ENCODE measurements at places on chromosomes 16 and 17.

- no peak for DNase-seq
Observed at GRCh38 chr17:43952724-43953666, 745 bp downstream of the PYY start.

- DNase-seq: no peak
Observed at GRCh38 chr17:81270279-81270678, 24.8 kb downstream of the SLC38A10 start.

DNA sequence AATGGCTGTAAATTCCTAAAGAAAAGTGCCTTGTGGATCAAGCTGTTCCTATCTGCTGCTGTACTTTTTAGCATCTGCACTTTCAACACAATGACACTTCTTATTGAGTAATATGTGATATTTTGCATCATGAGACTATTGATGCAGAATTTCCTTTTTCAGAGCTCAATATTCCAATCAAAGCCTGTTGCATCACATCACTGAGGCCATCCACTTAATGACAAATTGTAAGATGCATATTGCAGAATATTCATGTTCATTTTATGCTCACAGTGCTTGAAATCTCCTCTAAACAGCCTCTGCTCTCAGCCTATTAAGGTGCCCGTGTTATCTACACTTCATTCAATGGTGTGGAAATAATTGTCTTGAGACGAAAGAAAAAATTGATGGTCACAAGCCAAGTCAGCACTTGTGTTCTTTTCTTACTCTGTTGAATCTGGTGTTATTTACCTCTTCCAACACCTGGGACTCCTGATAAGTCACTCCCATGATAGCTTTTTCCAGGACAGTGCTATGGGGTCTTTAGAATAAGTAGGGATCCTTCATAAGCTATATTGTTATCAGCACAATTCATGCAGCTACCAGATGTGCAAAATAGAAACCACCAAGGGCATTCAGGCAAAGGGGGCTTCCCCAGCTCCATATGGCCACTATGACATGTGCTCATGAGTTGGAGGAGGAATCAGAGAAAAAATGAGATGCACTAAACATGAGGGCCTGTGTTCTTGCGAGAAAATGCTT is 9.3 kb upstream of the SKAP1 start:
- no peak for DNase-seq

DNA sequence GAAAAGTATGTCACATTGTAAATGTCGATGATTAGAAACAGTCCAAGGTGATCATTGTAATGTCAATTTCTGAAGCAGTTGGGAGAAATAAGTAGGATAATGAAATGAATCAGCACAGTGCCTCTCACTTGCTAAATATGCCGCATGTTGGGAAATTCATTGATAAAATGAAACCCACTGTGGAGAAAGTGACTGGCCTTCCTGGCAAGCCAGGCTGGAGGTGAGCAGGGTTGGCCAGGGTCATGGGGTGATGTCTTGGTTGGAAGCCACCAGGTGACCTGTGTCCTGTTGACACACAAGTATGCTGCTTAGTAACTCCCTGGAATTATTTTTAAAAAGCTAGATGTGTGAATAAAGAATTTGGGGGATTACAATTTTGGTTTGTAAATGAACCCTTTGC is 14.9 kb upstream of the WNT9B start:
- DNase-seq: no peak

DNA sequence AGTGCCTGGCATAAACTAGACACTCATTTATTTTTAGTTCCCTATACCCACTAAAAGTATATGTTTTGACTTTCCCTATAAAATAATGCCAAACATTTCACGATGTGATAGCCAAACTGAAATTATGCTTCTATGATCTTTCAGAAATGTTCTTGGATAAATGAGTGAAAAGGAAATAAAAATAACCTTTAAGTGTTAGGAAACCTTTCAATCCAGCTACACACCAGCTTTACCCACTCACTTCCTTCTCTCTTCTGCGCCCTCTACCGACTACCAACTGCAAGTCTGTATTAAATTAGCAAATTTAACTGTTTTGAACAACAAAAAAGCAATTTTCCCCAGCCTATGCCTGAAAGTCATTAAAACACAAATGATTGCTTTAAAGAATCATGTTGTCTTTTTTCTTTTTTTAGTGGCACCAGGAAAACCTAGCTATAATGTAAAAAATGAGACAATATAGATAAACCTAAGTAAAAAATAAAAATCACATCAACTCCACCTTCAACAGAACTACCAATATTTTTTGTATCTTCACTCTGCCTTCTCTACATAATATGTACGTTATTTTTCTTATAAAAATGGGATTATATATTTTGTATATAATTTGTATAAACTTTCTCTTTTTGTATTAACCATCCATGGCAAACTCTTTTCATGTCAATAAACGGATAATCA is 13.2 kb upstream of the TMEM100 start:
- DNase-seq: no peak

- no peak for DNase-seq
Observed at GRCh38 chr17:4782652-4783051, 3.5 kb downstream of the VMO1 start.

- DNase-seq: no peak
Observed at GRCh38 chr17:74201948-74202347, 1.5 kb upstream of the RPL38 start.

DNA sequence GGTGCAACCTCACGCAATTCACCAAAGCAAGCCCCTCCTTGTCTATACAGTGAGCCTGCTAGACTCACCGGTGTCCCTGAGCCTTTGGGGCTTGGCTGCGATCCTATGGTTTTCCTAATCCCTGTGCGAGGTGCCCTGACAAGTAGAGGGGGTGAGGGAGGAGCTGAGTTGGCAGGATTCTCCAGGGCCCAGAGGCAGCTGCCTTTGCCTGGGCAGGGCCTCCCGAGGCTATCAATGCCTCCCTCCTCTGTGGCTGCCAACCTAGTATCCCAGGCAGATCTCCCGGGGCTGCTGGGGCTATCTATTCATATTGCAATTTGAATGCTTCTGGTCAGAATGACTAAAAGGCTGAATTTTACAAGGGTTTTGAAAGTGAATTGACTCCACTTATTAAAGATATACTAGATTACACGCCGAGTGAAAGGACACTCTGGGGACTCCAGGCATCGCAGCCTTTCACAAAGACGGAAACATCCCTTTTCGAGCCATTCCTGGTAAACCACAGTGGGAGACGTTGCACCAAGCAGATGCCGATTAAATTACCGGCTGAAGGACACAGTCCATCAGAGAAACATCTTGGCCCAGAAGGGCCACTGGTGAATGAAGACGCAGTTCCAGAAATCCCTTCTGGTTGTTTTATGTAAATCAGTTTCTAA is 11.3 kb upstream of the PITPNM3 start:
- DNase-seq: no peak

DNA sequence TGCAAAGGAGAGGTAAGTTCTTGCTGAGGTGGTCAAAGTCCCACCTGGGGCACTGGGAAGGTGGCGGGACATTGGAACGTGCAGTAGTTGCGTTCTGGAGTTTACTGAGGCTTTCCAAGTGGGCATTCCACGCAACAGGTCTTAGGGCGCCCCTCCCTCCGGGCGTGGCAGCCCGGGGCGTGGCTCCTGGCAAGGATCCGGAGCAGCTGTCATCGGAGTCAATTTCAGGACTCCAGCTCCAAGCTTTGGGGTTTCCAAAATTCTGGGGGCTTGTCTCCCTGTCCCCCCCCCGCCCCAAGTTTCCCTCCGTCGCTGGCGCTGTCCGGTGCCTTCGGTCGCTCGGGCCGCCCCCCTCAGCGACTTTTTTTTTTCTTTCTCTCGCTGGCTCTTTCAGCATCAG is 43.1 kb upstream of the AMZ2 start:
- DNase-seq: no peak

DNA sequence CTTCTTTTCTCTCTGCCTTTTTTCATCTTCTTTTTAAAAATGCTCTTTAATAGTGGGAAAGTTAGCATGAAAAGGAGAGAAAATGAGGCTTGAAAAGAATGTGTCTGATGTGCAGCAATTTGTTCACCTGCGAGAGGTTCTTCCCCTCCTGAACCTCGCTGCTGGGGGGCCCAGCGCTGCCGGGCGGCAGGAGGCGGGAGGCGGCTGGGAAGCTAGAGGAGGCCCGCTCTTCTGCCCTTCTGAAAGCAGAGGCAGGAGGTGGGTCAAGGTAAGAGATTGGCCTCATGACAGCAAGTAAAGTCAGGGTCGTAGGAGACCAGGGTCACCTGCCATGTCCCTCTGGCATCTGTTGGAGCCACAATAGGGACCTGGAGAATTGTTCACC is 78.6 kb upstream of the TNRC6C start:
- DNase-seq: no peak

DNA sequence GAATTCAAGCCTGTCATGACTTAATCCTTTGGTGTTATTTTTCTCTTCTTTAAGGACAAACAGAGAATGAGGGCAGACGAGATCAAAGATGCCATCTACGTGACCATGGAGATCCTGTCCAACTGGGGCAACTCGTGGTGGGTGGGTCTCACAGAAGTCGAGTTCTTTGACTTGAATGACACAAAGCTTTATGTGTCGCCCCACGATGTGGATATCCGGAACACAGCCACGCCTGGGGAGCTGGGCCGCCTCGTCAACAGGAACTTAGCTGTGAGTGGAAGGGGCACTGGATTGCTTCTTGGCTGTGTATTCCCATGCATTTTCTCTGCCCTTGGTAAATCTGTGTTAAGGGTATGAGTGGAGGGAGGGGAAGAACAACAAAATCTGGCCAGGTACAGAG is 158.7 kb downstream of the KATNIP start:
- DNase-seq: no peak

DNA sequence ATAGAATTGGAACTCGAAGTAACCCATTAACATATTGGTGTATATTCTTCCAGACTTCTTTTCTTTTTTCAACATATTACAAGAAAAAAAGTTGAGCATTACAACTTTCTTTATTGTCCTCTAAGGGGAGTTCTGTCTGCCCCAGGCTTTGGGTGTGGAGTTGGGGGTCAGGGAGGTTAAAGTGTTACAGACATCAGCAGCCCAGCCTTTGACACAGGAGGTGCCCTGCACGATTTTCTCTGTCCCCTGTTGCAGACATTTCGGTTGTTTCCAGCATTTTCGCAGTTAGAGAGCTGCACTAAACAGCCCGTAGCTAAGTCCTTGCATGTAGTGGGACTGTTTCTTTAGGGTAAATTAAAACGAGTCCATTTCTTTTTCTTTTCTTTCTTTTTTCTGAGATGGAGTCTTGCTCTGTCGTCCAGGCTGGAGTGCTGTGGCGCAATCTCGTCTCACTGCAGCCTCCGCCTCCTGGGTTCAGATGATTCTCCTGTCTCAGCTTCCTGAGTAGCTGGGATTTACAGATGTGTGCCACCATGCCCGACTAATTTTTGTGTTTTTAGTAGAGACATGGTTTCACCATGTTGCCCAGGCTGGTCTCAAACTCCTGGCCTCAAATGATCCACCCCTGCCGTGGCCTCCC is 13.4 kb upstream of the ADCY7 start:
- DNase-seq: no peak

- DNase-seq: no peak
Observed at GRCh38 chr16:86680661-86681030, 102.3 kb downstream of the FOXL1 start.

DNA sequence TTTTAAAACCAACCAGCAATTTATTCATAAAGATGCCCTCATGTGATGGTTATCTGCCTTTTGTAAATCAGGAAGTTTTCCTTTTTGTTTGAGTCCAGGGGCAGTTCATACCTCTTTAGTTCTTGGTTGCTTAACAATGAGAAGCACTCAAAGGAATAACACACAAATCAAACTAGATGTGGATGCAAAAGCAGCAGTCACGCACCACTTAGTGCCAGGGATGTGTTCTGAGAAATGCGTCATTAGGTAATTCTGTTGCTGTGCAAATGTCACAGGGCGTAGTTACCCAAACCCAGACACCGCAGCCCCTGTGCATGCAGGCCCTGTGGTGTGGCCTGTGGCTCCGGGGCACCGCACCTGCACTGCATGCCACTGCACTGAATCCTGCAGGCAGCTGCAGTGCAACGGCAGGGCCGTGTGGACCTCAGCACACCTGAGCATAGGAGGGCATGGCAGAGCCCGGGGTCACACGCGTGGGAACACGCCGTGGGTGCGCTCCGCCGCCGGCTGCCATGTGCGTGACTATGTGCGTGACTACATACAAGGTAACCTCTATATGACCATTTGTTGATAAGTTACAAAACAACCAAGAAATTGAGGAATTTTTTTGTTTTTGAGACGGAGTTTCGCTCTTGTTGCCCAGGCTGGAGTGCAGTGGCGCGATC is 39.6 kb downstream of the PKD1 start:
- DNase-seq: no peak

DNA sequence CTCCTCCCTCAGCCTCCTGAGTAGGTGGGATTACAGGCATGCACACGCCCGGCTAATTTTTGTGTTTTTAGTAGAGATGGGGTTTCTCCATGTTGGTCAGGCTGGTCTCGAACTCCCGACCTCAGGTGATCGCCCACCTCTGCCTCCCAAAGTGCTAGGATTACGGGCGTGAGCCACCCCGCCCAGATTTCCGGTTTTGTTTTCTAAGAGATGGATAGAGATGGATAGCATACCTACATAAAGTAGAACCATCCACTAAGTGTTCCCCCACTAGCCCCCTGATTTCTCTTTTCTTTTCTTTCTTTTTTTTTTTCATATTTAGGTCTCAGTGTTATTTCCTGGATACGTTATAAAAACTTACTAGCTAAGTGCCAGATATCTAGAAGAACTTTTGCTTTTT is 2.0 kb downstream of the WSB1 start:
- DNase-seq: no peak

- DNase-seq: no peak
Observed at GRCh38 chr16:1491327-1491726, 1.8 kb upstream of the TELO2 start.

DNA sequence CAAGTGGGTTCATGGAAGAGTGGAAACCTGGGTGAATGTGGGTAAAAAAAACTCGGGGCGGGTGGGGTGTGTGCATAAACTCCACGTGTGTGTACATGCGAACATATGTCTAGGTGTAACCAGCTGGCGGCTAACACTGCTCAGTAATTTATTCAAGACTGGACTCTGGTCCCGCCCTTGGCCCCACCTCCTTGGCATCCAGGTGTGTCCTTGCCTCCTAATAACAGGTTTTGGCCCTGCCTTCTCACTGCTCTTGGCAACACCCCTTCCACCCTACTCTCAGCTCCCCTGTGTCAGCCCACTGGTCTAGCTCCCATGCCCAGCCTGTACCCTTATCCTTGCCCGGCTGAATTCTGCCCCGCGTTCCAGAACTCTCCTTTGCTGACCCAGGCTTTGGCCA is 8.3 kb downstream of the FLII start:
- no peak for DNase-seq

GRCh38 chr16:54942353-54942943 is 11.8 kb downstream of the IRX5 start:
- DNase-seq: no peak

DNA sequence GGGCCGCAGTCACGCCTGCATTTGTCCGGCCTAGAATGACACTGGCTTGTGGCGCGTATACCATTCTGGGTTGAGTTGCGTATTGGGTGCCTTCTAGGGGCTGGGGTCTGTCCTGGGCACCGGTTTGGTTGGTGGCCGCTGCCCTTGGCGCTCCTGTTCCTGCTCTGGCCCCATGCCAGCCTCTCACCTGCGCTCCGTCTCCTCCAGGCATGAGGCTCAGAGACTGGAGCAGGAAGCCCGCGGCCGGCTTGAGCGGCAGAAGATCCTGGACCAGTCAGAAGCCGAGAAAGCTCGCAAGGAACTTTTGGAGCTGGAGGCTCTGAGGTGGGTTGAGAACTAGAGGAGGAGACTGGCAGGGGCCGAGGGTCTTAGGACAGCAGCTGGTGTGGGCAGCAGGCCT is 17.4 kb downstream of the CDIPT start:
- DNase-seq: no peak

GRCh38 chr16:855471-855870 is 54.9 kb upstream of the GNG13 start:
- no peak for DNase-seq

- DNase-seq: no peak
Observed at GRCh38 chr16:10660950-10661635, 33.6 kb downstream of the TEKT5 start.
